ENCODE measurements at places on chromosomes 3 and 15.

DNA sequence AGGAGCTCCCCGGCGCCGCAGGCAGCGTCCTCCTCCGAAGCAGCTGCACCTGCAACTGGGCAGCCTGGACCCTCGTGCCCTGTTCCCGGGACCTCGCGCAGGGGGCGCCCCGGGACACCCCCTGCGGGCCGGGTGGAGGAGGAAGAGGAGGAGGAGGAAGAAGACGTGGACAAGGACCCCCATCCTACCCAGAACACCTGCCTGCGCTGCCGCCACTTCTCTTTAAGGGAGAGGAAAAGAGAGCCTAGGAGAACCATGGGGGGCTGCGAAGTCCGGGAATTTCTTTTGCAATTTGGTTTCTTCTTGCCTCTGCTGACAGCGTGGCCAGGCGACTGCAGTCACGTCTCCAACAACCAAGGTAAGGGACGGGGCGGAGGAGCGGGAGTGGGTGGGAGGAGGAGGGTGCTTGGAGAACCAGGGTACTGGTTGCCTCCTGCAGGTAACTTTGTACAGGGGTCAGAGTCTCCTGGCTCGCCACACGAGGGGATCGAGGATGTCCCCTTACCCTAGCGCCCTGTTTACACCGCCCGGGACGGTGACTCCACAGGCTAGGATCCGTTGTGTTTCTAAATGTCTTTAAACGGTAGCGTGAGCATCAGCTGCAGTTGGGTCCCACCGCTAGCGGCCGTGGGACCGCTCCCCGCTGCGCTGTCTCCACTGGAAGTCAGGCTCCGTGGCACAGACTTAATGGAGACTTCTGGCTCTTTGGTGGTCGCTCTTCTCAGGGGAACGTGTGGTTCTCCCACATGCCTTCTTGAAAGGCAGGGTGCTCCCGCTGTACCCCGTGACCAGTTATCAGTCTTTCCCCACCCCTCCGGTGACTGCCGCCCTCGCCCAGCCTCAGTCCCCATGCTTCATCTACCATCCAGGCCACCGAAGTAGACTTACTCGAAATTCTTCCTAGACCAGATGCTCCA lies 515 bp downstream of the EPHA6 start:
- no peak for DNase-seq

- DNase-seq, result no peak
Measured at GRCh38 chr3:45642731-45643152, 46.5 kb upstream of the SACM1L start.

DNA sequence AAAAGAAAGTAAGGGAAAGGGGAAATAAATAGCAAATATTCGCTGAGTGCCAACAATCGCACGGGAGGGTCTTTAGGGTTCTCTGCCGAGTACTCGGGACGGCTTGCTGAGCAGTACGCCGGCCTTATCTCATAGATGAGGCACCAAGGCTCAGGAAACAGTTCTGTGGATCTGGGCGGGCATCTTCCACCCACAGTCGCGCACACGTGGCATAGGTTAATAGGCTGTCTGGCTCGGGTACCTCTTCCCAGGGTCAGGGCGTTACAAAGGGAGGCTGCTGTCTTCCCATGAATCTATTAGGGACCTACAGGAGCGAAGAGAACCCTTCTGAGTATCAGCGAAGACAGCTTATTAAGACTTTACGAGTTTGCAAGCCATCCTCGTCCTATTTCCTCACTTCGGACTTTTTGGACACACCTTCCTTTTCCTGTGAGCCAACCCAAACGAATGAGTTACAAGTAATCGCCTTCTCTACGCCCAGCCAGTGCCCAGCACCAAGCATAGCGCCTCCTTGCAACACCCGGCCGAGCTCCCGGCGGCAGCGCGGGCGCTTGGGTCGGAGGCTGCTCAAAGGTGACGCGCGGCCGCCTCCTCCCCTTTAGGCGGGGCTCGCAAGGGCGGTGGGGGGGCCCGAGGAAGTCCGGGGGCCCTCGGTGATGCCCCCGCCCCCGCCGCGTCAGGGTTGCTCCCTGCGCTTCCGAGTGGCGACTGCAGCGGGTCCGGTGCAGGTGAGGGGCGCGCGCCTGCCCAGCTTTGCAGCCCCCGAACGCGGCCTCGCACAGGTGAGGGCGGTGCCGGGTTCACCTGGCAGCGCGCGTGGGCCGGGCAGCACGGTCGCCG lies at the start of gene MCTP2:
Gene MCTP2, plus strand, starts transcription at position 679 of the 840 bp plus-strand sequence. CDS start 66,705 bp downstream, outside the sequence.
- DNase-seq, result peak; percentile 42

DNA sequence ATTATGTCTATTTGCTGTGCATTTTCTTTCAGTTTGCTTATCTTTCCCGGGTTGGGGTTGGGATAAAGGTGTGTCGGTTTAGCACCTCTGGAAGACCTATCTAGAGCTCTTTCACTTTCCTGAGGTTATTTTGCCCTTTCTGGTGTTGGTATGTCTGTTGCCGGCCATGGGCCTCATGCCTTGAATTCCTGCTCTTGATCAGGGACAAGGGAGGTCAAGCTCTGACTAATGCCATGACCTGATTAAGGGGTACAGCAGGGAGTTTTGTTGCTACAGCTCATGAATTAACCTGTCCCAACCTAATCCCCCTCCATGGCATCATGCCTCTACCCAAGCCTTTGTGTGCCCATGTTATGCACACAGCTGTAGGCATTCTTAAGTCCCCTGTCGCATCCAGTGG lies 70.5 kb upstream of the GOLGA6B start:
- no peak for DNase-seq

GRCh38 chr15:52786436-52787122 lies 3.6 kb downstream of the ONECUT1 start:
- DNase-seq, result no peak

DNA sequence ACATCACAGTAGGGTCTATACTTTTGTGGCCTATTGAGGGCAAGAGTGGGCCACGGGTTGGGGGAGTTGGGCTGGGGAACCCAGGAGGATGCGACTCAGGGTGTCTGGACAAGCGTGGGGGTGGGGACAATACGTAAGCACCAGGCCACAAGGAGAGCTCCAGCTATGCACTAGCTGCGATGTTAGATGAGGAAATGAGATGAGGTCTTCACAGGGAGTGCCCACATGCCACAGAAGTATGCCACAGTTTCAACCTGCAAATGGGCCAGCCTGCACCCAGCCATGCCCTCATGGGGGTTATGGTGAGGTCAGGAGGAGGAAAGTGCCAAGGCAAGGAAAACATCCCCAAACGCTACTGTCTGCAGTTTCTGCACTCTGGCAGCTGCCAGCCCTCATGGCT lies 30.5 kb downstream of the CACNA2D2 start:
- DNase-seq, result no peak

DNA sequence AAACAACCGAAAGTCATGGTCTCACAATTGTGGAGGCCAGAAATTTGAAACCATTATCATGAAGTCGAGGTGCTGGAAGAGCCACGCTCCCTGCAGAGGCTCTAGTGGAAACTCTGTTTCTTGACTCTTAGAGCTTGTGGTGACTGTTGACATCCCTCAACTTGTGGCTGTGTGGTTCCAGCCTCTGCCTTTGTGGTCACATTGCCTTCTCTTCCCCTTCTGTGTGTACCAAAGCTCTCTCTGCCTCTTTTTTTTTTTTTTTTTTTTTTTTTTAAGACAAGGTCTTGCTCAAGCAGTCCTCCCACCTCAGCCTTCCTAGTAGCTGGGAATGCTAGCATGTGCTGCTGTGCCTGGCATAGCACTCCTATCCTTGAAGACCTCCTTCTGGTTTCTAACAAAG lies 48.7 kb upstream of the CRTC3 start:
- DNase-seq, result no peak

GRCh38 chr3:53137221-53137620 lies 7.0 kb upstream of the RFT1 start:
- DNase-seq, result no peak

DNA sequence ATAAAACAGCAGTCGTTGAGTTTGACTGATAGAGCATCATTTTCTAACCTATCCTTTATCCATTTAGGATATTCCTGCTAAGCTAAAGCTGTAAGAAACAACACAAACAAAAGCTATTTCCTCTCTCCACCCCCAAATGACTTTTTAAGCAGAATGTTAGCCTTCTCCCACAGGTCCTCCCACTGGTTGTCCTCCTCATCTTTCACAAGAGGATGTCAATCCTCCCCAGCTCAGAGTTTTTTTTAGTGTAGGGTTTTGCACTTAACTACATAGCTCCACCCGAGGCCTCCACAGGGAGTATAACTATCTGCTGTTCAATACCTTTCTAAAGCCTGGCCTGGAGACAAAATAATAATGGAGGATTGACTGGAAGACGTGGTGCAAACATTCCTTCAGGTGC lies 7.8 kb downstream of the SETMAR start:
- DNase-seq, result no peak

- no peak for DNase-seq
Measured at GRCh38 chr15:65851981-65852380, 17.3 kb upstream of the RAB11A start.

- DNase-seq, result no peak
Measured at GRCh38 chr3:52330194-52330805, 14.2 kb downstream of the DNAH1 start.

GRCh38 chr3:141578202-141578973 lies 91.6 kb downstream of the RASA2 start:
- DNase-seq, result no peak

DNA sequence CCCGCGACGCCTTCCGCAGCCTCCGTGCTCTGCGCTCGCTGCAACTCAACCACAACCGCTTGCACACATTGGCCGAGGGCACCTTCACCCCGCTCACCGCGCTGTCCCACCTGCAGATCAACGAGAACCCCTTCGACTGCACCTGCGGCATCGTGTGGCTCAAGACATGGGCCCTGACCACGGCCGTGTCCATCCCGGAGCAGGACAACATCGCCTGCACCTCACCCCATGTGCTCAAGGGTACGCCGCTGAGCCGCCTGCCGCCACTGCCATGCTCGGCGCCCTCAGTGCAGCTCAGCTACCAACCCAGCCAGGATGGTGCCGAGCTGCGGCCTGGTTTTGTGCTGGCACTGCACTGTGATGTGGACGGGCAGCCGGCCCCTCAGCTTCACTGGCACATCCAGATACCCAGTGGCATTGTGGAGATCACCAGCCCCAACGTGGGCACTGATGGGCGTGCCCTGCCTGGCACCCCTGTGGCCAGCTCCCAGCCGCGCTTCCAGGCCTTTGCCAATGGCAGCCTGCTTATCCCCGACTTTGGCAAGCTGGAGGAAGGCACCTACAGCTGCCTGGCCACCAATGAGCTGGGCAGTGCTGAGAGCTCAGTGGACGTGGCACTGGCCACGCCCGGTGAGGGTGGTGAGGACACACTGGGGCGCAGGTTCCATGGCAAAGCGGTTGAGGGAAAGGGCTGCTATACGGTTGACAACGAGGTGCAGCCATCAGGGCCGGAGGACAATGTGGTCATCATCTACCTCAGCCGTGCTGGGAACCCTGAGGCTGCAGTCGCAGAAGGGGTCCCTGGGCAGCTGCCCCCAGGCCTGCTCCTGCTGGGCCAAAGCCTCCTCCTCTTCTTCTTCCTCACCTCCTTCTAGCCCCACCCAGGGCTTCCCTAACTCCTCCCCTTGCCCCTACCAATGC lies 2.0 kb downstream of the ISLR start:
- DNase-seq, result no peak

- DNase-seq, result no peak
Measured at GRCh38 chr15:61476741-61477140, 247.6 kb upstream of the RORA start.

DNA sequence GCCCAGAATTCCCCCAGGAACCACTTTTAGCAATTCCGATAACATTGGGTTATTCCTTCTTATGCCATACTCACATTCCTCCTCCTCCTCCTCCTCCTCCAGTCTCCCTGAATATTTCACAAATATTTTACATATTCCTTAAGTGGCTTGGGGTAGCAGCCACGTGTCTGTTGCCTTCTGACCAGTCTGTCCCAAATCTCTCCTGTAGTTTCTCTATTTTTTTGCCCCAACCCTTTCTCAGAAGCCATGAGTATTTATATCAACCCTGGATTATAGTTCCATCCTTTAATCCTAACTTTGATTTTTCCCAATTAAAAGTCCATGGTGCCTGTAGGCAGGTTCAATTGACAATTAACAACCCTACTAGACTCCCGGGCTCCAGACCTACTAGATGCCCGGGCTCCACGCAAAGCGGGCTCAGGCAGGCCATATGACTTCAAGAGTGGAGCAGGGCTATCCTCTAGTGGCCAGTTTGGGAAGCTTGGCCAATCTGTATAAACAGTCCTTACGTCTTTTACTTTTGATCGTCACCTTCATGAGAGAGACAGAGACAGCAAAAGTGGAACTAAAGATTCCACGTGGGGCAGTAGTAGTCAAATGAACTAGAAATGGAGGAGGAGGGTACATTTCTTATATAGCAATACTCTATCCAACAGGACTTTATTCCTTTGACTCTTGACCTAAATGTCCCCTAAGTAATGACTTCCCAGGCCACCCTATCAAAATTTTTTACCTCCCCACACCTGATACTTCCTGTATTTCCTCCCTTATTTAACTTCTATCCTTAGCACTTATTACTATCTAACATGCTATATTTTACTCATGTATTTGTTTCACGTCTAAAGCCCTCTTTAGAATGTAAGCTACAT lies 69.7 kb downstream of the USF3 start:
- no peak for DNase-seq

DNA sequence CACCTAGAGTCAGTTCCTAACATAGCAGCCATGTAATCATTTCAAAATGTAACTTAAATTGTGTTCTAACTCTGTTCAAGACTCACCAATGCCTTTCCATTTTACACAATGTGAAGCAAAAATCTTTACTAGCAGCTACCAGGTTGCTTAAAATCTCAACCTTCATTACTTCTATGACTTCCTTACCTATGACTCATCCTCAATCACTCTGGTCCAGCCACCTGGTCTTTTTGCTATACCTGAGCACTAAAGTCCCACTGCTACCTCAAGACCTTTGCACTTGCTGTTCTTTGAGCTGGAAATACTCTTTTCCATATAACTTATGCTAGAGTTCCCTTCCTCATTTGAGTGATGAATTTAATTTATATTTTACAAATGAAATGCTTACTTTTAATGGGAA lies 993.2 kb downstream of the NTRK3 start:
- no peak for DNase-seq

DNA sequence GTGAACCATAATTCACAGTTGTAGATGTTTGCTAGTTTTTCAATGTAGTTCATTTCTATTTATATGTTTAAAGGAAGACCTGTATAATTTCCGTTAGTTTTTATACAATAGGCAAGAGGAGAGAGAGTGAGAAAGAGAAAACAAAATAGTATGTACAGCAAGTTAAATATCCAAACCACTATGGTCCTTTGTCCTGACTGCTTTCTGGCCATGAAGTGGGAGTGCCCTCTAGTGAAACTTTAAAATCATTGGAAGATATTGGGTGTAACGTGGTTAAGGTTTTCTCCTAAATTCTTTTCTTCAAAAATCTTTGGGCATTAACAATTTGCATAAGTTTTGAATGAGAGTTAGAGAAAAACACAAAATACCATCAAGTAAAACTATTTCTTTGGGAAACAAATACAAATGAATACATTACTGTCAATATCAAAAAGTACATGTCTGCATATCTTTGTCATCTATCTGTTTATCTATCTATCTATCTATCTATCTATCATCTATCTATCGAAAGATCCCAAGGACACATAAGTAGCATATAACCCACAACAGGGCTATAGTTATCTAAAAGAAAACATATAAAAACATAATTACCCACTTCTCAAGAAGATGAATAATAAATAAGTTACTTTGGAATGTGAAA lies 534.6 kb upstream of the ATP11B start:
- DNase-seq, result no peak

Data from omental fat pad (tissue), 4 donors.